ENCODE measurements at places on chromosomes 3 and 15.
A peak's percentile ranks its signal among the peaks of the same experiment; 100 is the strongest.

- DNase-seq: no peak
Measured at GRCh38 chr3:196378146-196378841, 40.1 kb upstream of the TM4SF19 start.

GRCh38 chr3:68985146-68985790, 28.2 kb downstream of the EOGT start:
- no peak for DNase-seq

- DNase-seq: peak; percentile 5
Measured at GRCh38 chr3:75294124-75294523, 370.0 kb upstream of the FRG2C start.

GRCh38 chr15:61403884-61404283, 174.8 kb upstream of the RORA start:
- no peak for DNase-seq

DNA sequence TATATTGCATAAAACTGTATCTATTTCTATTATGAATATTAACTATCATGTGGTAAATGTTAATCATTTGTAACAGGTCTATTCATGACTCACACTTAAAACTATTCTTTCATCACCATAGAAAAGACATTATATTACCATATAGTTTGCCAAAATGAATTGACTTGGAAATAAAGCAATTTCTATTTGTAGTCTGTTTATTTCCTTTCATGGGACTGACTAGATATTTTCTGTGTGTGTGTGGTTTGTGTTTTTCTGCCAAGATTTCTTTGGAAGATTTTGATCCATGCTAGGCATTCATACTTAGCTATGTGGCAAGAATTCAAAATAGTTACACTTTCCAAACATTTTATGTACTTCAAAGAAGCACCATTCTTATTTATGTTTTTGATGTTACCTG, 522.5 kb upstream of the AGTR1 start:
- DNase-seq: peak; percentile 85

DNA sequence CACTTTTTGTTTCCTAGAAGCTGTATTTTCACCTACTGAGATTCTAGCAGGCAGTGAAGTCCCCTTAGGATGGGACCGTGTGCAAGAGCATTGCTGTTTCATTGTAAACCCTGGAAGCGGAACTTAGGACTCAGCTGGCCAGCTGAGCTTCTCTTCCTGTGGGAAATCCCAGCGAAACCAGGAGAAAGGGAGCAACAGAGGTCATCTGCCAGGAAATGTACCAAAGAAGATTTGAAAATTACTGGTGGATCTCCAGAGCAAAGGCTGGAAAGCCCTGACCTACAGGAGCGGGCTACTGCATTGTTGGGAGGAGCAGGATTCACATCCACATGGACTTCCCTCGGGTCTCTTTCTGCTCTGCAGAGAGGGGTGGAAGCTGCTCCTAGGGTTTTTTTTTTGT, 7.6 kb upstream of the ADPRH start:
- DNase-seq: no peak

DNA sequence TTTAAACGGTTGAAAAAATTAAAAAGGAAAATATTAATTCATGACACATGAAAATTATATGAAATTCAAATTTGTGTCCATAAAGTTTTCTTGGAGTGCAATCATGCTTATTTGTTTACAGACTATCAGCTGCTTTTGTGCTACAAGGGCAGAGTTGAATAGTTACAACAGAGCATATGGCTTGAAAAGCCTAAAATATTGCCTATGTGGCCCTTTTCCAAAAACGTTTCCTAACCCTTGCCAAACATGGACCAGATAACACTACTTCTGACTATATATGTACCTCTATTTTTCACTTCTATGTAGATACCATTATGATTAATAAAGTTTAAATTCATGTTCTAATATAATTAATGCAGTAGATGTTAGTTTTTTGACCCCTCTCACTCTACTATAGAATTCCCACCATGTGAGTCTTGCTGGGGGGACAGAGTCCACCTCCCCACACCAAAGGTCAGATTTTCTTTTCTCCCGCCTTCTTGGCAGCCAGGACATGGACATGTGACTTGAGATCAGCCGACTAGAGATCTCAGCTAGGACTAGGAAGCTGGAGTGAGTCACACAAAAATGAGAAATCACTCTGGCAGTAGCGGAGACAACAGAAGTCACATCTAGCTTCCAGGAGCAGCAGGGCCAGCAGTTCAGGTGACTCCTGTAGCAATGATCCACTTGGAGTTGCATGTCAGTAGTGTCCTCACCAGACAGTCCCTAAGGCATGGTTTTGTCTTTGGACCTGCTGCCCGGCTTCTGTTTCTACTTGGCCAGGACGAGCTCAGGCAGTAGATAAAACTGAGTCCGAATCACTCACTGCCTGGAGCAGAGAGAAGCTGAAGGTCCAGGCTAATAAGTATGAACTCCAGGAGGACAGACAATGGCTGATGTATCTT, 22.4 kb downstream of the CIAO2A start:
- DNase-seq: peak; percentile 17

- peak; percentile 42 for DNase-seq
Measured at GRCh38 chr3:56624725-56625124, 58.3 kb downstream of the TASOR start.

All from fibroblast of skin of left quadriceps (primary cell).